ENCODE measurements at places on chromosomes 12 and 14.

GRCh38 chr12:117582135-117582784 lies 220.8 kb upstream of the NOS1 start:
- no peak for DNase-seq

- no peak for DNase-seq
Observed at GRCh38 chr12:90922145-90922627, 32.8 kb downstream of the CCER1 start.

- DNase-seq: no peak
Observed at GRCh38 chr12:30023186-30023585, 239.4 kb upstream of the TMTC1 start.

DNA sequence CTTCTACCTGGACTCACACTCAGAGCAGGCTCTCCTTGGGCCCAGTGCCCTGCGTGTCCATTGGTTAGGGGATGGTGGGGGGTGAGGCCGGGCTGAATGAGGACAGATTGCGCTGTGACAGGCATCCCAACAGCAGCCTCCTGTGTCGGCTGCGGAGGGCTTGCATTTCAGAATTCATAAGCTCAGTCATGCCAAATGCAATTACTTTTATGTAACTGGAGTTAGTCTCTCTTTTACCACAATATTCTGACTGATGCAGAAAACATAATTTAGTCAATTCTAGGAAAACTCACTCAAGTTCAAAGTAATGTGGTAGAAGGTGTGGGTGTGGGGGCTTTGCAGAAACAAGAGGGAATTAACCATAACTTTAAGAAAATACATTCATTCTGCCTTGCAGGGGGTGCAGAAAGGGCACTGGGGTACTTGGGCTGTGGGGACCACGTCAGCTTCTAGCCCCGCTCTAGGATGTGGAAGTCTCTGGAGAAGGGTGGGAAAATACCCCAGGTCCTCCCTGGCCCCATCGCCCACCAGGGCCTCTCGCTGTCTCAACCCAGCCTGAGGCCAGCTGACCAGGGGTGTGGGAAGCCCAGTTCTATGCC lies 257.7 kb downstream of the ADGRD1 start:
- no peak for DNase-seq

Measured in stimulated activated CD8-positive, alpha-beta memory T cell treated with anti-CD3 and anti-CD28 coated beads, Interleukin-12 subunit alpha, Interleukin-12 subunit beta, amount 100 ng/mL, for 1 hour (primary cell).